ENCODE measurements at places on chromosomes 7 and 10.

- DNase-seq, result no peak
These were observed 537 bp downstream of the NAPEPLD start for GRCh38 chr7:103148131-103148993.

- DNase-seq, result no peak
These were observed 74.3 kb upstream of the FAM20C start for GRCh38 chr7:117836-118614.

- no peak for DNase-seq
These were observed 23.1 kb downstream of the RPA3 start for GRCh38 chr7:7695111-7695817.

DNA sequence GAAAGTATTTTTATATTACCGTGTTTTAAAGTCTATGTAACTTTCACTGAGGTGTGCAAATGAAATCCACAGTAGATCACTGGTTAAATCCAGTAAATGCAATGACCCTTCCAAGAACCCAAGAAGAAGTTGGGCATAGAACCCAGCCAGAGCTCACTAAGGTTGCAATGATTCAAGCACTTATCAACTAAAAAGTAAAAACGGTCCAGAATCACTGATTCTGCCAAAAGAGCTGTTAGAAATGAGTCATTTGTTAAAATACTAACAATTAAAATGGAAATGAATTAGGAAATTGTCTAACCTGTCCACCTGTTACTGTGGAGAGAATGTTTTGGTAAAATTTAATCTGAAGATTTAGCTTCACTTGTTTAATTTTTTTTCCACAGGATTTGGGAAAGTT, 74.4 kb downstream of the ANK3 start:
- DNase-seq, result no peak

GRCh38 chr10:93150990-93151547, 77.4 kb downstream of the CYP26A1 start:
- no peak for DNase-seq

GRCh38 chr7:116575853-116576252, 51.0 kb downstream of the CAV1 start:
- no peak for DNase-seq

DNA sequence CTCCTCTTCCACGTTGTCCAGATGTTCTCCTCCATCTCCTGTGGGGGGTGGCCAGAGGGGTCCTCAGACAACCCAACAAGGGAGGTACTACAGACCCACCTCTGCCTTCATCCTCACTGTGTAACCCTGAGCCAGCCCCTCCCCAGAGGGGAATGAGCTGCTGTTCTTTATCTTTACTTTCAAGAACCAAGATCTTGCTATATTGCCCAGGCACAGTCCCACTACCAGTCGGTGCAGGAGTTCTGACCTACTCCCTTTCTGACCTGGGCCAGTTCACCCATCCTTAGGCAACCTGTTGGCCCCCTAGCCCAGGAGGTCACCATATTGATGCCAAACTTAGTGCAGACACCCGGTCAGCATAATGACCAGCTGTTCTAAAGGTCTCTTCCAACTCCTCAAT, 16.8 kb upstream of the MTPAP start:
- no peak for DNase-seq

- no peak for DNase-seq
These were observed 29.6 kb downstream of the STAM start for GRCh38 chr10:17673471-17674061.

GRCh38 chr10:118868589-118868988, 113.8 kb upstream of the CACUL1 start:
- DNase-seq, result no peak

- no peak for DNase-seq
These were observed 72.2 kb downstream of the VTI1A start for GRCh38 chr10:112519133-112519761.

DNA sequence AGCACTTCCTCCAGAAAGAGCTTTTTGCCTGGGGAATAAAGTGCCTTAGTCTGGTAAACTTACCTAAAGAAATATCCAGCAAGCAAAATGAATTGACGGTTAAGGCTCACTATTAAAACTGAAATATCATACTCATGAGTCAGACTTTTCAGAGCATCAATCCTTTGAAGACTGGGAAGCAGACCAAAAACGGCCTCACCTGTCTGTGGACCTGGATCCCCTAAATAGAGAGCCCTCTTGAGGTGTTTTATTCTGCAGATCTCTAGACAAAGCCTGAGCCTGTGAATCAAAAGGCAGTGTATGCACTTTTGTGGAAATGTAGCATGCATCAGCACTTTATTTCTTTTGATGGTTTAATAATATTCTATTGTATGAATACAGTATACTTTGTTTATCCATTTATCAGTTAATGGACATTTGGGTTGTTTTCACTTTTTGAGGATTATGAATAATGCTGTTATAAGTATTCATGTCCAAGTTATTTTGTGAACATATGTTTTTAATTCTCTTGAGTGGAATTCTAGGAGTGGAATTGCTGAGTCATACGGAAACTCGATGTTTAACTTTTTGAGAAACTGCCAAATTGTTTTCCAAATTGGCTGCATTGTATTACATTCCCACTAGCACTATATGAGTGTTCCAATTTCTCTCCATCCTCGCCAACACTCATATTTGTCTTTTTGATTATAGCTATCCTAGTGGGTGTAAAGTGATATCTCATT, 449.0 kb upstream of the IGFBP3 start:
- no peak for DNase-seq

GRCh38 chr10:43874984-43875383, 226.3 kb upstream of the ZNF32 start:
- no peak for DNase-seq

GRCh38 chr7:155512246-155512887, 34.0 kb downstream of the CNPY1 start:
- no peak for DNase-seq

DNA sequence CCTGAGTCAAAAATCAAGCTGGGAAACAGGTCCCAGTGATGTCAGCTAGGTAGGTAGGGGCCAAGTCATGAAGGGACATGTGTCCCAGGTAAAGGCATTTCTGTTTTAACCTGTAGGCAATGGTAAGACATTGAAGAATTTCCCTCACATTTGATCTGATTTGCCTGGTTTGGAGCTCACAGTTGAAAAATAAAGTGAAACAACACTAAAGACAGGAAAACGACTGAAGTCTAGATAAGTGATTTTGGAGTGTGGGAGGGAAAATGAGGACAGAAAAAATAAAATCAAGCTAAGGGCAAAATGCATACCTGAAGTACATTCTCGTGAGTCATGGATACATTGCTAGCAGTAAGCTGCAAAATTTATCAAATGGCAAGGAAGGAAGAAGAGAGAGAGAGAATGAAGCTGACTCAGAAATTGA, 169.9 kb downstream of the SKIDA1 start:
- DNase-seq, result no peak

GRCh38 chr10:125692196-125692595, 9.2 kb upstream of the TEX36 start:
- no peak for DNase-seq

- no peak for DNase-seq
These were observed 16.5 kb upstream of the KCND2 start for GRCh38 chr7:120256344-120257070.

GRCh38 chr7:65477326-65477725, 103.7 kb downstream of the ZNF92 start:
- DNase-seq, result peak; percentile 0

- DNase-seq, result peak; percentile 2
These were observed at the start of gene XPNPEP1 for GRCh38 chr10:109922976-109923921. Gene XPNPEP1, minus strand, starts transcription at chr10:109923511. Its CDS starts 78 bp downstream, at chr10:109923433.

DNA sequence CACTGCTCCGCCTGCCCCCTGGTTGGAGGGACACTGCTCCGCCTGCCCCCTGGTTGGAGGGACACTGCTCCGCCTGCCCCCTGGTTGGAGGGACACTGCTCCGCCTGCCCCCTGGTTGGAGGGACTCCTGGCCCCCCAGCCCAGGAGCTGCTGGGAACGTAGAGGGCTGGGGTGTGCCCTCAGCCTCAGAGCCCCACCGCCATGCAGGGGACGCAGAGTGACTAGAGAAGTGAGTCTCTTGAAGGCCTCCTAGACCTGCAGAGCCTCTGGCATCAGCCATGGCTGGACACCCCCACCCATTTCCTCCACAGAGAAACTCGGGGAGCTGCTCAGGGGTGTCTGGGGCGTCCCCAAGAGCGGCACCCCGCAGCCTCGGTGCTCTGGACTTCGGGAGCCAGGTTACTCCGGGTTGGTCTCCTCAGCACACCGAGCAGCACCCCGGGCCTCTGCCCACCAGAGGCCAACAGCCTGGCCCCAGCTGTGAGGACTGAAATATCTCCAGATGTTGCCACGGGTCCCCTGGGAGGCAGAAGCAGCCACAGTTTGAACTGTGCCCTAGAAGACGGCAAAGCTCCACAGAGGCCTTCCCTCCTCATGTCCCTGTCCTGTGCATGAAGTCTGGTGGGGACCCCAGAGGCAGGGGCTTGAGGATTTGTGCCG, 191.9 kb downstream of the ELFN1 start:
- DNase-seq, result no peak

DNA sequence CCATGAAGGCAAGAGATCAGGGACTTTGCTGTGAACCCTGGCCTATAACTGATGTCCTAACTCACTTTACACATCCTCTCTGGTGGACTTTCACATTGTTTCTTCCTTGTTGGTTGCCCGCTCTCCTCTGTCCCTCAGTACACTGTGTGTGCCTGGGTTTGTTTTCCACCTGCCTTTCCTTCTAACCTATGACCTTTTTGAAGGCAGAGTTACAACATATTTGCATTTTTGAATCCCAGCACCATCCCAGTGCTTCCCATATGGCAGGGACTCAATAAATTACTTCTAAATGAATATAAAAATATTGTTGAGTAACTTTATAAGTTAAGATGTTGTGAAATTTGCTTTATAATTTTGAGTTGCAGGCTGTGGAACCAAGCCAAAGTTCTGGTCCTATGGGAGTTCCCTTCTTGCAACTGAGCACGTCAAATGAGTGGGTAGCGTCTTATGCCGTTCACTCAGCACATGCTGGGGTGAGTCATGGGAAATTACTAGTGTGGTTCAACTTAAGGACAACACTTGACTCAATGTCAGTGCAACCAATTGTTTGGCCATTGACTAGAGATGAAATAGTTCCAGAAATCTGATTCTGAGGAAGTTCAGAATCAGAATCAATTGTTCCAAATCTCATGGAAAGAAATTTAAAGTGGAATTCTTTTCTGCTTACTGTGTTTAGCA, 250.9 kb downstream of the TWIST1 start:
- DNase-seq, result no peak

- DNase-seq, result no peak
These were observed 73.2 kb upstream of the ST8SIA6 start for GRCh38 chr10:17527514-17528146.

DNA sequence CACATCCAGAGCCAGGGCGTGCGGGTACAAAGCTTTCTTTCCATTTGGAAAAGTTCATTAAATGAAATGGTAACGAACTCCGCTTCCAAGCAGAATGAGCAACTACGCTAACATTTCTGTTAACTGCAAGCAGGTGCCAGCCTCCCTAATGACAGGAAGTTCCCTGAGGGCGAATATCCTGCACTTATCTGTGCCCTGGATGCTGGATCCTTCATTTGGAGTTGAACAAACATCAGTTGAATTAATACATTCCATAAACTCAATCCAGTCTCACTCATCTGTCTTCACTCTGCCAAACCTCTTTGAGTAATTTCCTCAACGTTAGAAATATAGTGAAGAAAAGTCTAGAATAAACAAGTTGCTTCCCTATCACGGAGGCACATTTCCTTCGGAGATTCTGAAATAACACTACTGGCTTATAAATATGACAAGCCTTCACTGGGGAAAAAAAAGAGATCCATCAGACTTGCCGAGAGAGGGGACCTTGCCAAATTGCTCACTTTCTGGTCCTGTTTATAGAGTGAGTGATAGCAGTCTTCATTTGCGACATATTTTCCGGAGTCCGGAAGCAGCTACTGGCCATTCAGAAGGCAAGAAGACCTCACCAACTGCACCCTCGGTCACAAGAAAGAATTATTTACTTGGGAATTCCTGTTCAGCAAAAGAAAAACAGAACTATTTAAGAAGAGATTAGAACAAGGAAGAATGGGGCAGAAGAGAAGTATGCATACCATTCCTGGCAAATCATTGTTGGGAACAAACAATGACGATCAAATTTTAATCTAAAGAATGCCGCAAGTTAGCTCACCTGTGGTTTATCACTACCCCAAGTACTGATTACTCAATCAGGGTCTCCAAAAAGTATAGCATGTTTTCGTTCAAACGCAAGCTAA, 196.4 kb downstream of the FAM107B start:
- no peak for DNase-seq

DNA sequence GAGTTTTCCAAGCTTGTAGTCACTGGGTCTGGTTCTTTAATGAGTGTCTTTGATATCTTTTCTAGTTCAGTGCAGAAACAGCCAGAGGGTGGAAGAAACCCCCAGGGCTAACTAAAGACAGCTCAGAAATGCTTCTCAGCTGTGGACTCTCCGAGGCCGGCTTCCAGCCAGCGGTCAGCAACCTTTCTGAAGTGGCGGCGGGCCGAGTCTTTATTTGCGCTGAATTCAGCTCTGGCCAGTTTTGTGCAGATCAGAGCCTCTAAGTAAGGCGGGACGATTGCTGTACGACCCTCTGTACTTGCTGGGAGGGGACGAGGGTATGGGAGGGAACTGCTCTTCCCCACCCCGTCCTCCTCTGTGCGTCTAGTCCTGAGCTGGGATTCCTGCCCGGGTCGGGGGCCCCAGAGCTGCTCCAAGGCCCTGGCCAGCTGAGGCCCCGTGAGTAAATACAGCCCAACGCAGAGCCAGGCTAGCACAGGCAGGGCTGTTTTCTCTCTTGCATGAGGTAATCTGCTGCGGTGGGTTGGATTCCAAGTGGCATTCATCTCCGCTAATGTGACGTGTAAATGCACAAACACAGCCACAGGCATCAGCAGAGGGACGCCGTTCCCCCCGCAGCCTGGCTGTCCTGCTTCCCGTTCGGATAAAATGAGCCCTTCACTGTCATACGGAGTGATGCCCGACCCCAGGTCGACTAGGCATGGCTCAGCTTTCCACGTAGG, 159.8 kb downstream of the PIP4K2A start:
- DNase-seq, result no peak

DNA sequence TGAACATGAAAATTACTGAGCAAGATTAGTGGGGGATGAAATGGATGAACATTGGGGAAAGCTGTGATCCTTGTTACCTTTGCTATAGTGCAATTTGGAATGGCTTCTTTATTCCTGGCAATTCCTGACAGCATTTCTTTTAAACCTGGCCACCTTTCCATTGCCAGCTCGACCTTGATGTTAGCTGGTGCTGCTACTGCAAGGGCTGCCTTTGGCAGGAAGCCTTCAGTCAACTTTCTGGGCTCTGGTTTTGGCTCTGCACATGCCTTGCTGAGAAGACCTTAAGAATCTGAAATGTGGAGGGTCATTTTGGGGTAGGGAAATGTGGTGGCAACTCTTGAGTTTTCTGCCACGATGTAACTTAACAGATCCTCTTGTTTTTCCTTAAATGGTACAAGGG, 64.7 kb downstream of the KAT6B start:
- DNase-seq, result no peak

GRCh38 chr10:35555962-35556930, 48.9 kb upstream of the GJD4 start:
- DNase-seq, result no peak

GRCh38 chr7:75789361-75789924, 17.4 kb upstream of the CCL26 start:
- DNase-seq, result no peak

GRCh38 chr10:15489431-15489830, 118.3 kb upstream of the FAM171A1 start:
- DNase-seq, result no peak

- no peak for DNase-seq
These were observed 578.7 kb downstream of the GLRX3 start for GRCh38 chr10:130714742-130715467.

- DNase-seq, result no peak
These were observed 26.9 kb downstream of the BMPER start for GRCh38 chr7:33932221-33932620.

GRCh38 chr7:121398246-121398645, 2.1 kb upstream of the FAM3C start:
- DNase-seq, result no peak
